ENCODE measurements at places on chromosomes 1 and 21.

- DNase-seq, result no peak
- H3K36me3 ChIP-seq, result no peaks in the 10 kb centered on the region
- H3K4me3 ChIP-seq, result no peak overlapping the region
- H3K4me1 ChIP-seq, result peaks cover 28% of the 10 kb centered on the region
- H3K27me3 ChIP-seq, result no peaks in the 10 kb centered on the region
Observed at GRCh38 chr1:43766086-43766784, 58.9 kb downstream of the ST3GAL3 start.

DNA sequence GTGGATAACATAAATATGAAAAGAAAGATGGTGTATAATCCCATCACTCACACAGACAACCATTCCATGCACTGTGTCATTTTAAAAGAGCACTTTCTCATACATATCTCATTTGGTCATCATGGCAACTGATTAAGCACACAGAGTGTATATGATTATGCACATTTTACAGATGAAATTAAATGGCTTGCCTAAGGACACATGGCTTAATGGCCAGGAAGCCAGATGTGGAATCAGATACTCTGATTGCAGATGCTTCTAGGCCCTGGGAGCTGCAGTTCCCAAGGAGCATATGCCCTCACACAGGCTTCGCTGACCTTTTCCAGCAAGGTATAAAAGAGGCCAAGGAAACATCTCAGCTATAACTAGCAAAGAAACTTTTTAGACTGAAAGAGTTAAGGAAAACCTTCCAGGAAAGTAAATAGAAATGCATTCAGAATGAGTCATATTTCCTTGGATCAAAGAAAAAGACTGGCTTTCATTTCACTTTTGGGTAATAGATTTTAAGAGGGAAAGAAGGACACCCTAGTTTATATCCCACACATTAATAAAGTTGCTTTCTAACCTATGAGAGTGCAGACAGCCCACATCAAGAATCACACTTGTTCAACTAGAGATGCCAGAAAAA is 19.6 kb upstream of the FAM89A start:
- no peaks in the 10 kb centered on the region for H3K36me3 ChIP-seq
- no peak for DNase-seq
- no peak overlapping the region for H3K4me3 ChIP-seq
- H3K27ac ChIP-seq, result peak overlapping the region; percentile 50
- H3K27me3 ChIP-seq, result peaks cover 3% of the 10 kb centered on the region
- peaks cover 37% of the 10 kb centered on the region for H3K4me1 ChIP-seq

- DNase-seq, result no peak
- peaks cover 4% of the 10 kb centered on the region for H3K4me1 ChIP-seq
- H3K27me3 ChIP-seq, result no peaks in the 10 kb centered on the region
- H3K36me3 ChIP-seq, result peaks cover 59% of the 10 kb centered on the region
- H3K4me3 ChIP-seq, result no peak overlapping the region
- H3K27ac ChIP-seq, result no peak overlapping the region
Observed at GRCh38 chr21:45523411-45524101, 18.7 kb downstream of the SLC19A1 start.

DNA sequence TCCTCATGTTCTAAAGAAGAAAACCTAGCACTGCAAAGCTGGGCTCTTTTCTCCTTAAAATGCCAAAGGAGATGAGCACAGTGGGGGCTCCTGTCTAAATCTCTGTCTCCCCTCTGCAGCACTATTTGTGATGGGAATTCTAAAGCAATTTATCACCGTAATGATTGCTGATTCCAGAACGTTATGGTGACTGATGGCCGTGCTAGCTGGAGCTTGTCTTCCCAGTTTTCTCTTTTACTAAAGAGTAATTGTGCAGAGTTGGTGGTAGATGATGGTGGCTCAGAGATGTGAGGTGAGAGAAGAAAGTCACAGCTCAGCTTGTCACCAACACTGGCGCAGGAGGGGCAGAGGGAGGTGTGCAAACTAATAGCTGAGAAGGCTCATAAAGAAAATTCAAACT is 60.7 kb upstream of the ATP2B4 start:
- H3K36me3 ChIP-seq, result no peaks in the 10 kb centered on the region
- no peaks in the 10 kb centered on the region for H3K27me3 ChIP-seq
- H3K27ac ChIP-seq, result no peak overlapping the region
- no peak overlapping the region for H3K4me3 ChIP-seq
- no peak for DNase-seq

DNA sequence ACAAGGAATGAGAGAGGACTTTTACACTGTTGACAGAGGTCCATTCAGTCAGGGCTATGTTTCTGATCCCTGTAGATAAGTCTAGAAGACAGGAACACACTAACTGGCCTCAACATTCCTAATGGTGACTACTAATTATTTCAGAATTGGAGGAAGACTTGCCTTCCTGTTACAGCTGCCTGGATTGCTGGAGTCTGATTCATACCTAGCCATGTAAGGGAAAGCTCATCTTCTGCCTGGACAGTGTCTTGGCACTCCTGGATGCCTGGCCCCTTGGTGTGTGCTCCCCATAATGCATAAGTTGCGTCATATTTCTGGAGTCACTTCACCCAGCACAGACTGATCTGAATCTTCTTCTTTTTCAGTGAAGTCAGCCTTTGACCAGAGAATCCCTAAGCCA is 326.0 kb upstream of the RUNX1 start:
- no peak overlapping the region for H3K27ac ChIP-seq
- H3K4me1 ChIP-seq, result peaks cover 4% of the 10 kb centered on the region
- no peaks in the 10 kb centered on the region for H3K27me3 ChIP-seq
- H3K36me3 ChIP-seq, result no peaks in the 10 kb centered on the region
- DNase-seq, result no peak

DNA sequence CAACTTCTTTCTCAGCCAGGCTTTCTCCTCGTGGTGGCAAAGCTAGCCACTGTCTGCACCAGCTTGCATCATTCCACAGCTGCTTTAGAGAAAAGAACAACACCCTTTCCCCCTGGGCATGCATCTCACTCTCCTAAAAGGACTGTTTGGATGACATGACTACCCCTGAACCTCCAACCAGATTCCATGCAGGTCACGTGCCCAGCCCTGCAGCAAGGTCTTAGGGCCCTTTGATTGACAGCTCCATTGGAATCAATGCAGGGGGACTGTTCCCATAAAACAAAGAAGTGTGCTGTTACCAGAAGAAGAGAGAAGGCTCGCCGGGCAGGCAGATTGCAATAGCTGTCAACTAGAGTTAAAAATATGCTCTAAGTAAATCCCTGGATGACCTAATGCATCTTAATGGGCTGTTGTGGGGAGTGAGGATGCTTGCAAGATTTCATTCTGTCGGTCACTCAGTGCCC is 24.4 kb downstream of the KCNA2 start:
- H3K4me1 ChIP-seq, result no peaks in the 10 kb centered on the region
- peaks cover 42% of the 10 kb centered on the region for H3K27me3 ChIP-seq
- no peaks in the 10 kb centered on the region for H3K36me3 ChIP-seq
- H3K4me3 ChIP-seq, result no peak overlapping the region
- DNase-seq, result peak; percentile 20

- peak overlapping the region; percentile 47 for H3K27ac ChIP-seq
- H3K27me3 ChIP-seq, result no peaks in the 10 kb centered on the region
- H3K4me3 ChIP-seq, result no peak overlapping the region
- H3K4me1 ChIP-seq, result peaks cover 41% of the 10 kb centered on the region
- peaks cover 4% of the 10 kb centered on the region for H3K36me3 ChIP-seq
- no peak for DNase-seq
Observed at GRCh38 chr1:202562444-202563060, 147.7 kb downstream of the SYT2 start.

- H3K4me1 ChIP-seq, result peaks cover 77% of the 10 kb centered on the region
- H3K27ac ChIP-seq, result peak overlapping the region; percentile 97
Observed at GRCh38 chr1:204319027-204319426, 40.7 kb downstream of the PLEKHA6 start.
